ENCODE measurements at places on chromosomes 7 and 10.

DNA sequence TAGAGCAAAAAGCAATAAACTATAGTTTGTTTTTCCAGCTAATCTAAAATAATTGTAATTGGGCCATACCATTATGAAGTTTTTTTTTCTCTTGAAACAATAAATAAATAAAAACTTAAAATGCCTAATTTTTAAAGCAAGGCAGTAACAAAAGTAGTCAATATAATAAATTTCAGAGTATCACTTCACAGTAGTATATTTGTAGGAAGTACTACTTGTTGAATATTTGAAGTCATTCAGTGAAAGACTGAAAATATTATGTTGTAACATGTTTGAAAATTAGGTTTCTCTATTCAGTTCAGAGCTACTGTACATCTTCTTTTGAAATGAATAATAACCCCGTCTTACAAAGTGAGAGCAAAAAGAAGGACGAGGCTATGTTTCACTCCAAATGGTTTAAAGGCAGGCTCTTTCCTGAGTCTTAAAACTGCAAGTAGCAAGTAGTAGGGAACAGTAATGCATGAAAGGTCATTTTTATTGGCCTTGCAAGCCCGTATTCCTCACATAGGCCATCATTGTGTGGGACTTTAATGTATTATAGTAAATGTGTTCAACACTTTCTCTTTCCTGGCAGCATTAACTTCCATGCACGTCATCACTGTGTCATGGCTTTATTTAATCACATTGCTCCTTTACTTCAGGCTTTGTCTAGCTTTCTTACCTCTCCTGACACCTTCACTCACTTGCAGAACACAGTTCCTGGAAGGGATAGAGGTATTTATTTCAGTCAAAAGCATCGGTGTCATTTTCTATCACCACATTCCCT is 141.4 kb downstream of the VTI1A start:
- DNase-seq, result no peak

DNA sequence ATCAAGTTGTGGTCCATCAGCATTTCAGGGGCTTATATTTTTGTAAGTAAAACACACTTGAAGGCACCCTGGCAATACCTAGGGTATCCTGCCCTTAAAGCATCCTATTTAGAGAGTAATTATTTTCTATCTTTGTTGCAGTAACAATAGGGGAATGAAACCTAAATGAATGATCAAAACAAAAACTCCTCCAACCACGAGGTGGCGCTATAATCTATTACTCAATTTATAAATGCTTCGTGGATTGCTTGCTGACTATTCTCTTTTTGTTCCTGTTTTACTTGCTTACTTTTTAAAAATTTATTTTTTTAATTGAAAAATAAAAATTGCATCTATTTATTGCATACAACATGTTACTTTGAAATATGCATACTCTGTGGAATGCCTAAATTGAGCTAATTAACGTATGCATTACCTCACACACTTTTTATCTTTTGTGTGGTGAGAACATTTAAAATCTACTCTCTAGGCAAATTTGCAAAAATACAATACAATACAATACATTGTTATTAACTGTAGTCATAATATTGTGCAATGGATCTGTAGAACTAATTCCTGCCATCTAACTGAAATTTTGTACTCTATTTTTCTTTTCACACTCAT is 147.7 kb upstream of the BMPER start:
- DNase-seq, result no peak

DNA sequence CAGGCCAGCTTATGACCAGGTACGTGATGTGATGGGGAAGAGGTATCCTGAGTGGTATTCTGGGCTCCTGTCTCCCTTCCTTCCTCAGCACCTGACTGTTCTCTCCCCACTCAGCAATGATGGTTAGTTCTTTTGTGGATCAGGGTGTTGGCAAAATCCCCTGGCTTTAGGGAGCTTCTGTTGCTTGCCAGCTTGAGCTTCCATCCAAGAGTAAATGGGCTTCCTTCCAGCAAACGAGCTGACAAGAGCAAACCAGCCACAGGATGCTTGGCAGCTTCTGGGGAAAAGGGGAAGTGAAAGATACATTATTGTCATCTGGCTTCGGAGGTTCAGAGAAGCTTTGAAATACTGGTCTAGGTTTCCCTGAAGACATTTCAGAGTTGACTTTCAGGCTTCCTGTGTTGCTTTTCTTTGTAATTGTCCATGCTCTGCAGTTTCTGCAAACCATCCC is 5.2 kb downstream of the DUSP5 start:
- no peak for DNase-seq

DNA sequence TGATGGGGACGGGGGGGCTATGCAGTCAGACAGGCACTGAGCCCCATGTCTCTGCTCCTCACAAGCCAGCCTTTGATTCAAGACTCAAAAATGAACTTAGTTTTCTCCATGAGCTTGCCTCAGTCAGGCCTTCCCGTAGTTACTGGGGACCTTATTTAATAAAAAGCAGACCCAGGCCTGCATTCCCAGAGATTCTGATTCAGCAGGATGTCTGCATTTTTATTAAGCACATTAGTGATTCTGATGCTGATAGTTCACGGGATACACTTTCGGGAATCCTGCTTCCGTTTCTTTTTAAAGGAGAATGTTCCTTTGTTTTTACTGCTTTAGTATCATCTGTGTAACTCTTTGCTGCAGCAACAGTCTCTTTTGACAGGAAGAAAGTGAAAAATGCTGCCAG is 28.3 kb upstream of the PLPP4 start:
- no peak for DNase-seq

GRCh38 chr7:10696064-10696463 is 277.6 kb upstream of the PHF14 start:
- DNase-seq, result no peak

DNA sequence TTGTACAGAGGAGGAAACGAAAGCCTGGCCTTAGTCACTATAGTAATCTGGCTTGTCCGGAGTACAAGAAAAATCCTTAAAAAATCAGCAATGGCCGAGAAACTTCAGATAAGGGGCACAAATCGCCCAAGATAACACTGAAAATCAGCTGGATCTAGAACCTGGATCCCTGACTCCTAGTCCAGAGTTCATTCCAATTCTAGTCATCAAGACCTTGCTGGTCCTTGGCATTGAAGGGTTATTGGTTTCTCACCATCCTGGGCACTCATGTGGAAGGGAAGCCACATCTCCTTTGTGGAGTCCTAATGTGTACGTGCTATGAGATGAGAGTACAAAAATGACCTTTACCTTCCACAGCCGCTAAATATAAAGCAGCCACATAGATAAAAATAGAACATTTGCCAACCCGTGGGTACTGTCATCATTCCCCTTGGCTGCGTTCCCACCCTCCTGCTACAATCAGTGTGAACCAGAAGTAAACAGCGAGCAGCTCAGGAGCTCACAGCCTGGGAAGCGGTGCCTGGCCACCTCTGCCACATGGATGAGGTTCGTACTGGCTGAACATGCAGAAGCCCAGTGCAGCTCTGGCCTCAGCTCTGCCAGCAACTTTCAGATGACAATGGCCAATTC is 116.0 kb upstream of the PDLIM1 start:
- no peak for DNase-seq

DNA sequence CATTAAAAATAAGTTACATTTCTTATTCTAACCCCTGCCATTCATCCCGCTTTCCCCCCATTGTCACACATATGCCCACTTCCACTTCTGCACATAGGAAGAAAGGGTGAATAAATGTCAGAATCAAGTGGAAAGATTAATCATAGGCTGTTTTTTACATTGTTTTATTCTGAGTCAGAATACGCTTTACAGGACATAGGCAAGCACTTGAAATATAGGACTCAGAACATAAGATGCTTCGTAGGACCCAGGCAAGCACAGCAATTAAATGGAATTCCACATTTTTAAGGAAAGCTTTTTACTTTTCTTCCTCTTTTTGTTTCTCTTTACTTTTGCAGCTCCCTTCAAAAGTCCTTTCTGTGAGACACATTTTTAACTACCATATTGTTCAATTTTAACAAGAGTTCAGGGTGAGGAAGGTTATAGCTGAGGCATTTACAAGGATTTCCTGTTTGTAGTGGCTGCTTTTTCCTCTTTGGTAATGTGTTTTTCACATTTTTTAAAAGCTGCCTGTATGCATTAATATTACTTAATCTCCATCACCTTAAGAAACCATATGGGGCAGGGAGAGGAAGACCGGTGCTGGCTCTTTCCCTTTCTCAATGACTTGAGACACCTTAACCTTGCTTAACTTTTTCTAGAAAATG is 130.0 kb downstream of the TES start:
- DNase-seq, result no peak

DNA sequence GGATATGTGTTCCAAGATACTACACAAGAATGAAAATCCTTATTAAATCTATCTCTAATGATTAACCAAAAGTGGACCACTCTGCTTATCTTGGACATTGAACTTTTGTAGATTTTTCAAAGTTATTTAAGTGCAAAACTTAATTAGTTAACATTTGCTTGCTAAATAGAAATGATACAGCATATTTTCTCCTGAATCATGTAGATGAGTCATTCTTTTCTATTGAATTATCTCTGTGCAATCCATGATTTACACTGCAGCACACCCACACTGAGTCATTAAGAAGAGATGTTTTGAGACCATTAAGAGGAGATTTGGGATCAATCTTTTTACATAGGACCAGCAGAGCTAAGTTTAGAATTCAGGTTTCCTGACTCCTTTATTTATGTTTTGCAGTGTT is 6.6 kb upstream of the ABCC2 start:
- no peak for DNase-seq

- DNase-seq, result no peak
Observed at GRCh38 chr10:47277352-47278151, 22.4 kb upstream of the GDF10 start.

GRCh38 chr7:45237788-45238461 is 80.3 kb downstream of the RAMP3 start:
- DNase-seq, result no peak

GRCh38 chr7:38007096-38007495 is 86.7 kb downstream of the EPDR1 start:
- no peak for DNase-seq

GRCh38 chr10:92413011-92413410 is 122.0 kb downstream of the MARCHF5 start:
- no peak for DNase-seq

DNA sequence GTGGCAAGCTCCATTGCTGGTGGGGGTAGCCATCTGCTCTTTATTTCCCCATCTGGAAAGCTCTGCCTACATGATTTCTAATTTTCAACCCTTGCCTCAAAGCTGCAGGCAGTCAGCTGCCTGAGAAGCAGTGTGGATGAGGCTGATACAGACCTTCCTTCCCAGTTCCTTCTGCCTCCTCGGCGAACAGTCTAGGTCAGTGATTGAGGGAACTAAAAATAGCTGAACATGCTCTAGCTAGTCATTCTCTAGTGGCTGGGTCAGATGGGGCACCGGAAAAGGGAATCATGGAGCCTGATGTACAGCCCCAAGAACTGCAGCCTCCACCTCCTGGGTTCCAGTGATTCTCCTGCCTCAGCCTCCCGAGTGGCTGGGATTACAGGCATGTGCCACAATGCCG is 48.7 kb downstream of the NAMPT start:
- no peak for DNase-seq

- DNase-seq, result no peak
Observed at GRCh38 chr10:70109064-70109729, 23.4 kb downstream of the AIFM2 start.

DNA sequence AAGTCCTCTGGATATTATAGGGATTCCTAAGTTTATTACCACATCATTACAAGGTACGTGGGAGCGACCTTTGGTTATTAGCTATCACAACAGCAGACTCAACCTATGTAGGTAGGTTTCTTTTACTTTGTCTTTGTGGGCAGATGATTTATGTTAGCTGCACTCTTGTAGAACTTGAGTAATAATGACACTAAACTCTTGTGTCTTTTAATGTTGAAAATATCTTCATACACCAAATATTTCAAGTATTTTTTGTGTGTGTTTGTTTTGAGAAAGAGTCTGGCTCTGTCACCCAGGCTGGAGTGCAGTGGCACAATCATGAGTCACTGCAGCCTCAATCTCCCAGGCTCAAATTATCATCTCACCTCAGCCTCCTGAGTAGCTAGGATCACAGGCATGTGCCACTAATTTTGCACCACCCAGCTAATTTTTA is 19.2 kb upstream of the SUPV3L1 start:
- DNase-seq, result no peak

GRCh38 chr10:232061-232460 is 96.8 kb downstream of the ZMYND11 start:
- DNase-seq, result no peak

DNA sequence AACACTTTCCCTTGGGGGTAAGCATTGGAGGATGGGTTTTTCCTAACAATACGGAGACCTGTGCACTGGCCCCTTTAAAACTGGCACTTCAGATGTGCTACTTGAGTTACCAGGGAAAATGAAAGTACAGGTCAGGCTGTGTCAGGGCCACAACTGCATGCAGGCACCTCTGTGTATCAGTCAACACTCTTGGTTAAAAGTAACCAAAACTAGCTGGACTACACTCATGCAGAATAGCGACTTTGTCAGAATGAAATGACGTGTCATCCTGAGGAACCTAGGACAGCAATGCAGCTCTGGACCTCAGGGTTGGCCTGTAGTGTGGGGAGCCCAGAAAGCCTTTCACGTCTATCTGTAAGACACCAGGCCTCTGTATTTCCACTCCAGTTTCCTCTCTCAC is 33.8 kb upstream of the SMKR1 start:
- DNase-seq, result no peak

DNA sequence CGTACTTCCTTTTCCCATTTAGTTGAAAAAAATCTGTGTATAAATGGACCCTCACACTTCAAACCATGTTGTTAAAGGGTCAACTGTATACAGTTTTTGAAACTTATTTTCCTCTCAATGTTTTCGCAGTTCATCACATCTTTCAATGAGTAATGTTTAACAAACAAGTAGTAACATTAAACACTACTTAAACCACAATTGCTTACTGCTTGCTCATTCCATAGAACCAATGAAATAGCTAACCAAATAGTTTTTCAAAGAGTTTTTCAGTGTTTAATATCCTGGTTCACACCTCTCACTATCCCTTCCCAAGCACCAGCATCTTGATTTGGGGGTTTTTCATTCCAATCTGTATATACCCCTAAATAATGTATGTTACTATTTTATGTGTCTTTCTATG is 9.1 kb downstream of the SEM1 start:
- DNase-seq, result no peak

GRCh38 chr7:25895792-25896171 is 256.2 kb upstream of the NFE2L3 start:
- no peak for DNase-seq

GRCh38 chr7:13727279-13727678 is 262.2 kb downstream of the ETV1 start:
- no peak for DNase-seq

DNA sequence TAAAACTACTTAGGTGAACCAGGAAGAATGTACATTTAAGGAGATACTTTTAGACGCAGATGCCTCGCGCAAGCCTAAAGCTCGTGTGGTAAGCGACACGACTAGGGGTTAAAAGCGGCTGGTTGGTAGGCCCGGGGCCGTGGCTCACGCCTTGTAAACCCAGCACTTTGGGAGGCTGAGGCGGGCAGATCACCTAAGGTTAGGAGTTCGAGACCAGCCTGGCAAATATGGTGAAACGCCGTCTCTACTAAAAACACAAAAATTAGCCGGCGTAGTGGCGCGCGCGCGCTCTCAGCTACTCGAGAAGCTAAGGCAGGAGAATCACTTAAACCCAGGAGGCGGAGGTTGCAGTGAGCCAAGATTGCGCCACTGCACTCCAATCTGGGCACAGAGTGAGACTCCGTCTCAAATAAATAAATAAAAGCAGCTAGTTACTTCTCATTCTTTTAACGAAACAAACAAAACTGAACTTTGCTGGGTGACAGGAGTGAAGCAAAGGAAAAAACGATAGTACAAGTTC is 879 bp downstream of the NUDT5 start:
- DNase-seq, result no peak

GRCh38 chr7:130365088-130365487 is 15.2 kb upstream of the CPA1 start:
- no peak for DNase-seq
